NCI-H1436 (cell line): ENCODE measurements at places on chromosomes 1 and 21.

DNA sequence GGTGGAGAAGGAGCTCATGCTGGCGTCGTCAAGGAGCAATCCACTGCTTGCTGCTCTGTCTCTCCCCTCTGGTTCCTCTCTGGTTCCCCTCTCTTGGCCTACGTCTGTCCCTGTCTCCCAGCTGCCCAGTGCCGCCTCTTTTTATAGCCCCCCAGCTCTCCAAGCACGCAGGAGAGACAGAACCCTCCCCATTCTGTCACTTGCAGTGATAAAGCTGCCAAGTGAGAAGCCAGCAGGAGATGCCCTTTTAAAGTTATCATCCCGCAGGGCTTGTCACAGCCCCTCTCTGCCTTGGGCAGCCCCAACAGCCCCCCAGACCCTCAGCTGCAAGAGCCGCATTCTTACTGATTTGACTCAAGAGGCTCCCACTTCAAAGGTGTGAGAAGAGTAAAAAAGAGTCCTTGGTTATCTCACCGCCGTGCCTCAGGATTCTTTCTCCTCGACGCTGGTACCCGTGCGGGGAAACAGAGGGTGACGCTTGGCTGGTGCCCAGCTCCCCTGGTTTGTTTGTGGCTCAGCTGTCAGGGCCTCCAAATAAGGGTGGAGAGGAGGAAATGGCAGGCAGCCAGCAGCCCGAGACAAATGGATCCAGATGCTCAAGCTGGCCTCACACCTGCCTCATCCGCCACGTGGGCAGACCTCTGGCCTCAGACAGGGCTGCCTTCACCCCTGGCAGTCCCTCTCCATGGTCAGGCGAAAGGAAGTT, at the start of gene NPPA:
TSS of gene NPPA (minus strand) at position 117 of the 706 bp plus-strand sequence. CDS start at position 18, 99 bp downstream.
- DNase-seq = peak; percentile 27

DNA sequence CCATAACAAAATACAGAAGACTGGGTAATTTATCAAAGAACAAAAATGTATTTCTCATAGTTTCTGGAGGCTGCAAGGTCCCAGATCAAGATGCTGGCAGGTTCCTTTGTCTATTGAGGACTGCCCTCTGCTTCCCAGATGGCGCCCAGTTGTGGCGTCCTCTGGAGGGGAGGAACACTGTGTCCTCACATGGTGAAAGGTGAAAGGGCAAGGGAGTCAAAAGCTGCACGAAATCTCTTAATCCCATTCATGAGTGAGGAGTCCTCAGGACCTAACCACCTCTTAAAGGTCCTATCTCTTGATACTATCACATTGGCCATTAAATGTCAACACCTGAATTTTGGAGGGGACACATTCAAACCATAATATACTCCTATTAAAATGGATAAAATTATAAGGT, 79.3 kb upstream of the IRF2BP2 start:
- no peak for DNase-seq

DNA sequence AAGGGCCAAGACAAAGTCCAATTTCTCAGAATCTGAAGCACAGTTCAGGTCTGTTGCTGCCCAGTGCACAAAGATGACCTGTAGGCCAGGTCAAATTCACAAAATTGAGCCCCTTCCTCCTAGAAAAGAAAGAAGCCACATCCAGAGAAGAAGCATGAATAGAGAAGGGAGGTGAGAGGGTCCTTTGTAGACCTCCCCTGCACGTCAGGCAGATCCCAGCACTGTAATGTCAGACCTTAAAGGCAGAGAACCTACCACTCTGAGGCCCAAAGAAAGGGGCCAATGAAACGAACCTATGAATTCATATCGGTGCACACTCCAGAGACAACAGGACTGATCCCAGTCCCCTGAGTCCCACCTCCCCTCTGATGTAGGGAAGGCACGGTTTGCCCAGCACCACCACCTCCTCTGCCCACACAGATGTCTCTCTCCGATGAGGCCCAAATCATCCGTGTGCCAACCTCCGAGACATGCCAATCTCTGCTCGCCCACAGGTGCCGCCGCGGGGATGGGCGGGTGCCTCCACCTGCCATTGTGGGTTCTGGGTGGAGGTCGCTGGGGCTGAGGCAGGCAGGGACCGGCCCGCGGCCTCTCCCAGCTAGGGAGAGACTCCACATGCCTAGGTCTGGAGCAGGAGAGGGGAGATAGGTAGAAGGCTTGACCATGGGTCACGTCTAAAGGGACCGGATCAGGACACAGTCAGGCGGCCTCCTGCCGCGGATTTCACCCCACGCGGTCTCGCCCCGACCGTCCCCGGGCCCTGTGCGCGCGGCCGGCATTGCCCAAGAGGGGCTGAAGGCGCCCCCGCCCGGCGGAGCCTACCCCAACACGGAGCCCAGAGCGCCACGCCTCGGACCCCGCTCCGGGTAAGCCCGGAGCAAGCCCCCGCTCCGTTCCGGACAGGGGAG, 42.1 kb downstream of the RRAGC start:
- DNase-seq = no peak

GRCh38 chr1:70906800-70907199, 140.8 kb downstream of the PTGER3 start:
- DNase-seq = no peak

GRCh38 chr21:15301014-15301413, 236.2 kb upstream of the NRIP1 start:
- no peak for DNase-seq

DNA sequence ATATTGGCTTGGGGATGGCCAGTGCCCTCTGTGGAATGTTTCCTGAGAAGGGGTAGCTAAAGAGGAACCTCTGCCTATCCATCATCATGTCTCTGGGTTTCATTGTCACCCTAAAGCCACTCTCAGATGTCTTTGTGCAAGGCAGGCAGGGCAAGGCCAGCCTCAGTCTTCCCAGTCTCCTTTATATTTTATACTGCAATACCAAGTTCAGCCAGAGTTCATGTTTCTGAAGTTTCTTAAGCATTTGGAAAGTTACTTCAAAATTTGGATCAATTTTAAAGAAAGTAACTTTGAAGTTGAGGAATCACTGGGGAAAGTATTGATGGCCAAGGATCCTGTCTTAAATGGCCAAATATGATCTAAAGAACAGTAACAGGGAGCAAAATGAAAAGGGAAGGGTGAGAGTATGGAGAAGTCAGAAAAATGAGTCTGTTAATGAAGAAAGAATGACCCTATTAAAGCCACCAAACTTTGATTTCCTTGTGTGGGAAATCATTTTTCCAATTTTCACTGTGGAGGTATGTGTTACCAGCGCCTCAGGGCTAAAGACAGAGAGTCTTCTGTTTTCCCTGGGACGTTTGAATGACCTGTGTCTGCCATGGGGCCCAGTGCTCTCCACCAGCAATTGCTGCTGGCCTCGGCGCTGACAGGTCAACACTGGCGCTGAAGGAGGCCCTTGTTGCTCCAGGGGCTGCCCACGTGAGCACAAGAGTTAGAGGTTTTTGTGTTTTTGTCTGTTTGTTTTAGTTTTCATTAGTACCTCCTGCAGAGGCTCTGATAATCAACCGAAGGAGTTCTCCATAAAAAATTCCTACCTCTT, 93.9 kb downstream of the ATP5PO start:
- no peak for DNase-seq

- DNase-seq = no peak
Observed at GRCh38 chr1:220894025-220894923, 15.0 kb downstream of the HLX start.

GRCh38 chr1:173424143-173424542, 53.0 kb upstream of the PRDX6 start:
- DNase-seq = no peak

GRCh38 chr1:107480548-107481415, 339.9 kb downstream of the NTNG1 start:
- no peak for DNase-seq

GRCh38 chr1:226388131-226388530, 19.8 kb downstream of the PARP1 start:
- no peak for DNase-seq

DNA sequence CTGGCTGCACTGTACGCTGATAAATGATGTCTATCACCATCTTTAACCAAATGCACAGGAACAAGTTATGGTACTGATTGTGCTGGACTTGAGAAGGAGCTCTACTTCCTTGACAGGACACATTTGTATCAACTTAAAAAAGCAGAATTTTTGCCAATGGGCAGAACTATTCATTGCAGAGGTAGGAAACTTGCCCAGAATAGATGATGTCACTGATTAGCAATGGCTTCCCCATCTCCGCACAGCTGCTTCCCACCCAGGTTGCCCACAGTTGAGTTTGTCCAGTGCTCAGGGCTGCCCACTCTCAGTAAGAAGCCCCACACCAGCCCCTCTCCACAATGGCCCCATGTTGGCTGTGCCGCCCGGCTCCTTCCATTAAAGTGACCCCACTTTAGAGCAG, 33.4 kb downstream of the CAPN2 start:
- DNase-seq = no peak

GRCh38 chr1:235809688-235810397, 56.9 kb downstream of the LYST start:
- DNase-seq = no peak

- no peak for DNase-seq
Observed at GRCh38 chr1:153288634-153289275, 24.0 kb downstream of the PGLYRP3 start.

DNA sequence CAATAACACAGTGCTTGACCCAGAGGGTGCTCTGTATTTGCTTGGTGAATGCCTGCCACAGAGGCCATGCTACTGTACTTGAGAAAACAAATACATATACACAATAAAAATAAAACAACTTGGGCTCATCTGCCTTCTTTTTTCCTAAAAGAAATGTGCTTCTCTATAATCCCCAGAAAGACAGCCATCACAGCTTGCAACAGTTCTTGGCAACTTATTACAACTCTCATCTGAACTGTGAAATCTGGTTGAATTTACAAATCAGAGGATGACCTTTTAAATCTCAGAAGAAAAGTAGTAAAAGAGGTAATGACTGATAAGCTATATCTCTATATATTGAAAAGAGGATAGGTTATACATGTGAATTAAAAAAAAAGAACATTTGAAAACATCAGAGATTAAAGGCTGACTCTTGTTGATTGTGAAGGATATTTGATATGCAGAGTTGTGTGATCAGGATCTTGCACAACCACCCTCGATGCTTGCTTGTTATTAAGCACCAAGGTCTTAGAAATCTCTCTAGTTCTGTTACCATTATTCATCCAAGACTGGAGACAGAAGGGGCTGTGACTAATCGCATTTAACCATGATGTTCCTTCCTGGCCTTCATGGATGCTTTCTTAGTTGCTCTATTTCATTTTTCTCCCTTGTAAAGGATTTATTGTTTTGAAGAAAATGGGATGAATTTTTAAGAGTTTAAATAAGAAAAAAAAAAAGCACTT, 213.4 kb downstream of the APP start:
- DNase-seq = no peak

- DNase-seq = no peak
Observed at GRCh38 chr1:172393354-172393753, 27.1 kb upstream of the C1orf105 start.

- no peak for DNase-seq
Observed at GRCh38 chr1:187891993-187892682, 1063.4 kb downstream of the PLA2G4A start.

DNA sequence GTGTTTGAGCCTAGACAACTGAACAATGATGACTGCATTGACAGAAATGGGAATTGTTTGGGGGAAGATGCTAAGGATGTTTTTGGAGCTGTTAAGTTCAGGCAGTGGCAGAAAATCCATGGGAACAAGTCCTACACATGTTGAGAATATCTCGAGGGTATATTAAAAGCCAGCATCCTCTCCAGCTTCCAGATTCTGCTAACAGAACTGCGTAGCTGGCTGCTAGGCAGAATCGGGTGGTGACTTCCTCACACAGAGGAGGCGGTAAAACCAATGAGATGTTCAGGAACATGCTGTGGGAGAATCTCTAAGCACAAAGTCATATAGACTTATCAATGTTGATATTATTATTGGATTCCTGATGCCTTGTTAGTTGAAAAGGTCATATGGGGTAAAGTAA, 14.8 kb downstream of the FAM163A start:
- DNase-seq = no peak

GRCh38 chr1:41950820-41951219, 32.1 kb upstream of the HIVEP3 start:
- DNase-seq = no peak

DNA sequence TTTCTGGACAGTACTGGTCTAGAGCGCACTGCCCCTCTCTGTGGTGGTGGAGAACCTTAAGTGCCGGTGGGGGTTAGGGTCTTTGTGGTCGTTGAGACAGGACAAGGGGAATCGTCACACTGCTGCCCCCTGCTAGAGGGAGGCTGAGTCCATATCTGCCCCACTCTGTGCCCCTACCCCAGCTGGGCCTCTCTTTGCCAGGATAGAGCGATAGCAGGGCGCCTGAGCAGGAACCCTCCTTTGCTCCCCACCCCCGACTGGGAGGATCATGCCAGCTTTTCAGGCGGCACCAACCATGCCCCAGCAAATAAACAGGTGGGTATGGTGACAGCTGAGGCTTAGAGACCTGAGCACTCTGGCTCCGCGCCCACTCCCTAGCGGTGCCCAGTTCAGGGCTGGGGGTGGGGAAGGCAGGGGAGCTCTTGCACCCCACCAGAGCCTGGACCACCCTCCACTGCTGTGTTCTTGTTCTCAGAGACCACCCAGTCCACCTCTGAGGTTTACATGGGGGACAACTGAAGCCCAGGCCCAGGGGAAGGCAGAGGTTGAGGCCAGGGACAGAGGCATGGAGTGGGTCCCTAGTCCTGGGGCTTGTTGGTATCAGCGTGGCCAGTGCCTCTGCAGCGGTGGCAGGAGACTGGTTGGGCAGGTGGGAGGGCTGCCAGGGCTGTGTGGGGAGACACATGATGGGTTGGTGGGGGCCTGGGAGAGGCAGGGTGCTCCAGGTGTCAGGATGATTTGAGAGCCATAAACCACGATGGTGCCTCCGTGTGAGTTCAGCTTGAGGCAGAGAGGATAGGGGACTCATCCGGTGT, 1.6 kb downstream of the PADI2 start:
- DNase-seq = no peak

- DNase-seq = no peak
Observed at GRCh38 chr1:219088778-219089557, 84.7 kb upstream of the LYPLAL1 start.

DNA sequence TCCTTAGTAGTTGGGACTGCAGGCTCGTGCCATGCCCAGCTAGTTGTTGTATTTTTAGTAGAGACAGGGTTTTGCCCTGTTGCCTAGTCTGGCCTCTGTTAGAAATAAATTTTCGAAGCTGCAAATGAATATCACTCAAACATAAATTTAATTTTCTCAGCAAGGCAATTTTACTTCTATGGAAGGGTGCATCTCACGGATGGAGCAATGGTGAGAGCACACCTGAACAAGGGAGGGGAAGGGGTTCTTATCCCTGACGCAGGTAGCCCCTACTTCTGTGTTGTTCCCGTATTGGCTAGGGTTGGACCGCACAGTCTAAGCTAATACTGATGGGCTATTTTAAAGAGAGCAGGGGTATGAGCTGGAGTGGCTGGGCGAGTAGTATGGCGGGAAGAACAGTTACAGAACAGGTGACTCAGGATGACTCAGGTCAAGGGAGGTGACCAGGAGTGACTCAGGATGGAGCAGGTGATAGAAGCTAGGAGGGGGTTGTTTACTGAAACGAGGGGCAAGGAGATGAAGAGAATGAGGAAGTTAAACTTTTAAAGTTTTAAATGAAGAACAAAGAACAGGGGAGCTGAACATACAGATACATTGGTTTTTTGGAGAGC, 7.5 kb downstream of the MDM4 start:
- DNase-seq = no peak

GRCh38 chr21:30479259-30479658, 908 bp downstream of the KRTAP19-1 start:
- no peak for DNase-seq
